Stimulated activated CD8-positive, alpha-beta memory T cell treated with anti-CD3 and anti-CD28 coated beads, Interleukin-2, amount 100 ng/mL, for 48 hours (primary cell): ENCODE measurements at places on chromosomes 12 and 14.

- no peak for DNase-seq
Measured at GRCh38 chr12:103317220-103317619, 178.5 kb downstream of the C12orf42 start.

GRCh38 chr12:3803865-3804472 is 51.1 kb upstream of the CRACR2A start:
- peak; percentile 49 for DNase-seq

DNA sequence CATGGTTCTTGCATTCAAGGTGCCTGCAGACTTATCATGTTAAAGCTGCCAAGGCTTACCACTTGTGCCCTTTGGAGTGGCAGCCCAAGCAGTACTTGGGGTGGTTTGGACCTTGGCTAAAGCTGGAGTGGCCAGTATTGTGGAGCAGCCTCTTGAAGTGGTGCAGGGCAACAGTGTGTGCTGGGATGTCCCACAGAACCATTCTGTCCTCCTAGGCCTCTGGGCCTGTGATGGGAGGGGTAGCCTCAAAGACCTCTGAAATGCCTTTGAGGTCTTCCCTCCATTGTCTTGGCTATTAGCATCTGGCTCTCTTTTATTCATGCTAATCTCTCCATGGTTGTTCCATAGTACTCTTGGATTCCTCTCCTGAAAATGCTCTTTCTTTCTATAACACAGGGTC is 78.2 kb upstream of the SLC24A4 start:
- no peak for DNase-seq

DNA sequence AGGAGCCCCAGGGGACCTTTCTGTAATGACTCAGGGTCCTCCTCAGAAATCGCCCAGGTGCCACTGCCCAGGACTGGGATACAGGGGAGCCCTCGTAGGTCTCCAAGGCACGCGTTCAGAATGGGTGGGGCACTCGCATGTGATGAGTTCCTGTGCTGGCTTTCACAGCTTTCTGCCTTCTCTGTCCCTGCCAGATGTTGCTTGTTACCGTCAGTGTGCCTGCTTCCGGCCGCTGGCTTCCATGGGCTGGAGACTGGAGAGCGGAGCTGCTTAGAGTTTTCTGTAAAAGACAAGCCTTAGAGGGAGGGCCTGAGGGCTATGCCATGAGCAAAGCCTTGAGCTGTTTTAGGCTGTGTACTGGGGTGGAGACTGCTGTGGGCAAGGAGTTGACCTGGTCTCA is 75.0 kb upstream of the SLC24A4 start:
- no peak for DNase-seq

DNA sequence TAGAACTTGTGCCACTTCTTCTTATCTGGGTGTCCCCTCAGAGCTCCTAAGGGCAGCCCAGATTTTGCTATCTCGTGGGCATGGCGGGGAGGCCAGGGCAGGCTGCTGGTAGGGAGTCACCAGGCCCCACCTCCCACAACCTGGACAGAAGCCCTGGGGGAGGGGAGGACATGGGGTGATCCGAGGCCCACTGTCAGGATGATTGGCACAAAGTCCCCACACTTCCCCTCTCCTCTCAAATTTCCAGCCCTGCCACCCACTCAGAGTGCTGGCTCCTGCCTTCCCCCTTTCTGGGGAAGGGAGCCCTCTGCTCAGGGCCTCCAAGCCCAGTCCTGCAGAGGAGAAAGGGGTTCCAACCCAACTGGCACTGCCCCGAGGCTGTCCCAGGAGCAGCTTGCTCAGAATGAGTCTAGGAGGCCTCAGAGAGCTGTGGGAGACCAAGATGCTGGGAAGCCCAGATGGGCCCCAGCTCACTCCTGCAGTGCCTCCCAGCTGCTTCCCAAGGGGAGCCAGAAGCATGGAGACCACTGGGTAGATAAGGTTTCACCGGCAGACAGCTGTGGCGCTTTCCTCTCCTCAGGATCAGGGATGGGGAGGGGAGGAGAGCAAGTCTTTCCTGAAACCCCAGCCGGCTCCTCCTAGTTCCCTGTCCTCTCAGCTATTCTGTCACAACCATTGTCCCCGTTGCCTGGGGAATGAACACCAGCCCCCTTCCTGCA is 82.8 kb downstream of the B4GALNT3 start:
- no peak for DNase-seq

GRCh38 chr12:103957865-103958388 is 7.7 kb upstream of the TDG start:
- no peak for DNase-seq

DNA sequence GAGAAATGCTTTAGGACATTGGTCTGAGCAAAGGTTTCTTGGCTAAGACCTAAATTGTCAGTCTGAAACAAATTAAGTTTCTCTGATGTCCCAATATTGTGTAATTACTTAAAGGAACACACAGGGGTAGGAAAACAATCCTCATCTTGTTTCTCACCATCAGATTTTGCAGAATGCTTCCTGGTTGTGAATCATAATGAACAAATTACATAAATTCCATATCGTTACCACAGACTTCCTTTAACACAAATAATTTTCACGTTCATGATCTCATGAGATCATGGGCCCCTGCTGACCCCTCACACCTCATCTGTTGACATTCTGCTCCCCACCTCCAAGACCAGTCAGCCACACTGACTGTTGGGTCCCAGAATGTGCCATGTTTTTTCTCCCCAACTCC is 194.1 kb downstream of the MON2 start:
- DNase-seq = no peak

GRCh38 chr12:10779103-10779502 is 23.3 kb downstream of the TAS2R7 start:
- DNase-seq = no peak

GRCh38 chr12:8075935-8076334 is 6.1 kb upstream of the NECAP1 start:
- no peak for DNase-seq

DNA sequence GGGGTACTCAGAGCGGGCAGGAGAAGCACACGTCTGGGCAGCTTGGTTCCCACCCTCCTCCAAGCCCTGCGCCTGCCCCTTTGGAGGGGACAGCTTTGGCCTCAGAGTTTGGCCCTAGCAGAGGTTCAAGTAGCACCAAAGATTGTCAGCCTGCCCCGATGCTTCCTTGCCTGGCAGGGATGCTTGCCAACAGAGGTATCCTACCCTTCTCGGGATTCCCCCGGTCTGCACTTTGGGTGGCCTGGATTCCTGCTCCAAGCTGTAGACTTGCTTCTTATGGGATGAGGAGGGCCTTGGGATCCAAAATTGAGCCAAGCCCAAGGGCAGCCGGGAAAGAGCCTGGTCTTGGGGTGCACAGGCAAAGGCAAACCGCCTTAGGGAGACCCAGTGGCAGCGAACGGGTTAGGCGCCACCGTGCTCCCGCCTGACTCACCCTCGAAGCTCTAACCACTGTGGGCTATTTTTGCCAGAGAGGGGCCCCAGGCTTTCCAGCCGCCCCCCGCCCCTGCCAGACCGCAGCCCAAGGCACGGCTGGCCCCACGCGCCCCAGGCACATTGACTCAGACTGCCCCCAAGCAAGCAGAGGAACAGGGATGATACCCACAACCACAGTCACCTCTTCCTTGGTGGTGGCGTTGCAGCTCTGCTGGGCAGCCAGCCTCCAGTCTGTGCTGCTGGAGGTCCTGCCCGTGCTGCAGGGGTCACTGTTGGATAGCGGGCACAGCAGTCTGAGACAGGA is 847 bp upstream of the WNT10B start:
- DNase-seq = peak; percentile 64

DNA sequence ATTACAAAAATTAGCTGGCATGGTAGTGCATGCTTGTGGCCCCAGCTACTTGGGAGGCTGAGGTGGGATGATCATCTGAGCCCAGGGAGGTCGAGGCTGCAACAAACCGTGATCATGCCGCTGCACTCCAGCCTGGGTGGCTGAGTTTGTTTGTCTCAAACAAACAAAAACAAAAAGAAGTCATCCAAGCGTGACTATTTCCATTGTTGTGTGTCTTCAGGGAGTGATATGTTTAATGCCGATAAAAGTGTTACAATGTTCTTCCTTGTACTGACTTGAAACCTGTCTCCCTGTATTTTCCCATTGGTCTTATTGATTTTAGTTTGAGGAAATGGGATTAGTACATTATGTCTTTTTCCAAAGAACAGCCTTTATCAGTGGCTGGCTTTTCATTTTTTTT is 75.6 kb upstream of the USP44 start:
- no peak for DNase-seq

DNA sequence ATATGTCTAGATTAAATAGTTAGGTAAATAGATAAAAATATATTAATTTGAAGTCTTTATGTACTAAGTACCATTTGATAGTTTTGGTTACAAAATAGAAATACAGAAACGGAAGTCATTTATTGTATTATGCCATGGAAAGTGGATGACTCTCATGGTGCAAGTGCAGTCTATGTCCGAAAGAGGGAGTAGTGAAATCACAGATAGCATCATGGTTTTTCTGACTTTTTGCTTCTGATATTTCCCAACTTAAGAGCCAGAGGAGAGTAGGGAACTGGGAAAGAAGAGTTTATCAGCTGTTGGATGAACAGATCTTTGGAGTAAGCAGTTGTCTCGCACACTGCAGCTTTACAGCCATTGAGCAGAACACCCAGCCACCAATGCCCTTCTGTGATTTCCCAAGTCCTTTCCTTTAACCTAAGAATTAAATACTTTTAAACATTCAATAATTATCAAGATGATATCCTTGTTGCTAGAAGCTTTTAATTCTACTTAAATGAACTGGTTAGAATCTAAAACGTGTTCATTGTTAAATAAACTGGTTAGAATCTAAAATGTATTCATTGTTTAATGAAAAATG is 18.4 kb upstream of the SRGAP1 start:
- no peak for DNase-seq

GRCh38 chr12:52184813-52185212 is 7.0 kb downstream of the KRT80 start:
- DNase-seq = no peak

GRCh38 chr14:81453166-81453766 is 53.1 kb upstream of the STON2 start:
- no peak for DNase-seq

DNA sequence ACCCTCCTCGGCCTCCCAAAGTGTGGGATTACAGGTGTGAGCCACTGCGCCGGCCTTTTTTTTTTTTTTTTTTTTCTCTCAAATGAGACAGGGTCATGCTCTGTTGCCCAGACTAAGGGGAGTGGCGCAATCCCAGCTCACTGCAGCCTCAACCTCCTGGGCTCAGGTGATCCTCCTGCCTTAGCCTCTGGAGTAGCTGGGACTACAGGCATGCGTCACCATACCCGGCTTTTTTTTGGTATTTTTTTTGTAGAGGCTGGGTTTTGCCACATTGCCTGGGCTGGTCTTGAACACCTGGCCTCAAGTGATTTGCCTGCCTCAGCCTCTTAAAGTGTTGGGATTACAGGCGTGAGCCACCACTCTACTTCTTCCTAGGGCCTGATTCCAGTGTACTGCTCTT is 18.7 kb downstream of the FUT8 start:
- no peak for DNase-seq

- DNase-seq = no peak
Measured at GRCh38 chr14:36085861-36086260, 90.7 kb downstream of the PTCSC3 start.

DNA sequence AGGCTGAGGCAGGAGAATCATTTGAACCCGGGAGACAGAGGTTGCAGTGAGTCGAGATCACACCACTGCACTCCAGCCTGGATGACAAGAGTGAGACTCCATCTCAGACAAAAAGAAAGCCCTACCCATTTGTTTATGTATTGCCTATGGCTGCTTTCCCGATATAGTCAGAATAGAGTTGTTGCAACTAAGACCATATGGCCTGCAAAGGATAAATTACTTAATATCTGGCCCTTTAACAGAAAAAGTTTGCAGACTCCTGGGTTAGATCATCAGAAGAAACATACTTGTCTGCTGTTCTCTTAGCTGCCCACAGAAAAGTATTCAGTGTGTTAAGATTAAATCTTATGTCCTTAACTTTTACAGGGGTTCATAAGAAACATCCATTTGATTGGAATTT is 122.4 kb upstream of the VASH1 start:
- DNase-seq = no peak

DNA sequence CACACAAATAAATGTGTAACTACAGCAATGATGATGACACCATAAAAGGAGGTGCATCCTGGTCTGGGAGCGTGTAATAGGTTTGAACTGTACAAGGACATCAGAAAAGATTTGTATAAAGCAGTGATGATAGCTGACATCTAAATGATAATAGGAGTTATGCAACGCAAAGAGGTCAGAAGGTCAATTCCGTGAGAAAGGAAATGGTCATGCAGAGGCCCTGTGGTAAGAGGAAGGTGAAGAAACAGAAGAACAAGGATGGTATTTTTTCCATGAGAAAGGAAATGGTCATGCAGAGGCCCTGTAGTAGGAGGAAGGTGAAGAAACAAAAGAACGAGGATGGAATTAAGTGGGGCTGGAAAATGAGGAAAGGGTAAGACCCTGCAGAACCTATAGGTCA is 106.7 kb upstream of the TMPO start:
- DNase-seq = no peak

GRCh38 chr12:60760965-60761364 is 1165.1 kb downstream of the SLC16A7 start:
- no peak for DNase-seq

- DNase-seq = no peak
Measured at GRCh38 chr12:123066384-123066710, 84.5 kb downstream of the PITPNM2 start.

- no peak for DNase-seq
Measured at GRCh38 chr12:61797266-61797665, 462.9 kb upstream of the USP15 start.

- no peak for DNase-seq
Measured at GRCh38 chr14:32514236-32514635, 185.1 kb downstream of the AKAP6 start.

DNA sequence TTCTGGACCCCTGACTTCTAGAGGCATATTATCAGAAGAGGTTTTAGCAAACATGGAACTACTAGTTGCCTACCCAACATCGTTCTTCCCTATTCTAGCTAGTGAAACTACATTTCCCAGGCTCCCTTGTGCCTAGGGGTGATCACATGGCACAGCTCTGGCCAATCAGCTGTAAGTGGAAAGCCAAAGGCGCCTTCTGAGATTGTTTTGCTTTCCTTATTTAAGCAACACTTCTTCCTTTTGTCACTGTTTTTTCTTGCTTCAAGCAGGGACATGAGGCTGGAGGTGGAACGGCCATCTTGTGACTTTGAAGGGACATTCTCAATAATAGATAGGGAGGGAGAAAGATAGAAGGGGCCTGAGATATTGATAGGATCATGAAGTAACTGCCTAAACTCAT is 136.7 kb downstream of the ZNF664 start:
- no peak for DNase-seq

GRCh38 chr12:124130691-124131591 is 157.9 kb downstream of the ZNF664 start:
- DNase-seq = no peak

GRCh38 chr14:99677231-99678140 is 6.6 kb upstream of the CYP46A1 start:
- no peak for DNase-seq

DNA sequence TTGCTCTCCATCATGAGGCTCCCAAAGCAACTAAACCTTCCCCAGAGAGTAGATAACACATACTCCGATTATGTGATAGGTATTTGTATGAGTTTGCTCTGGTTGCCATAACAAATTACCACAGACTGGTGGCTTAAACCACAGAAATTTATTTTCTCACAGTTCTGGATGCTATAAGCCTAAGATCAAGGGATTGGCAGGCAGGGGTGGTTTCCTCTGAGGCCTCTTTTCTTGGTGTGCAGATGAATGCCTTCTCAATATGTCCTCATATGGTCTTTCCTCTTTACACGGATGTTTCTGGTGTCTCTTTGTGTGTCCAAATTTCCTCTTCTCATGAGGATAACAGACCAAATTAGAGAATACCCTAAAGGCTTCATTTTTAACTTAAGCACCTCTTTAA is 285.8 kb upstream of the GRIP1 start:
- DNase-seq = peak; percentile 15
